ENCODE measurements at places on chromosomes 2 and 18.
A peak's percentile ranks its signal among the peaks of the same experiment; 100 is the strongest.

DNA sequence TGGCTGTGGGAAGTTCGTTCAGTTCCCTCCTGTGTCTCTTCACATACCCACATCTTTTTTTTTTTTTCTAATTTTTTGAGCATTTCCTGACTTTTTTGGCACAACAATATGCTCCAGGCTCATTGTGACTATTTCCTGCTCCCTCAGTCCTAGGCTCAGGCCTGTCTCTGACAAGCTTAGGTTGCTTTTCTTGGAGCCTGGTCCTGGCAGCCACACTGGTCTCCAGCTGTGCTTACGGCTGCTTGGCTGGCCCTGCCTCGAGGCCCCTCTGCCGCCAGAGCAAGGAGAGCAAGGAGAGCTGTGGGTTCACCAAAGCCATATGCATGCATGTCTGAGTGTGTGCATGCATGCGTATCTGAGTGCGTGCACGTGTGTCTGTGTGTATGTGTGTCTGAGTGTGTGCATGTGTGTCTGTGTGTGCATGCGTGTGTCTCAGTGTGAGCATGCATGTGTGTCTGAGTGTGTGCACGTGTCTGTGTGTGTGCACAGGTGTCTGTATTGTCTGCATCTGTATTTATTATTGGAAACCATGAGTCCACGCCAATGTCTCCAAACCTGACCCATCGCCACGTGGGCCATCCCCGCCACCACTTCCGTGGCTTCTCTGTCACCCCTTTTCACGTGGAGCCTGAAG is 766.1 kb upstream of the SALL3 start:
- no peak for DNase-seq

DNA sequence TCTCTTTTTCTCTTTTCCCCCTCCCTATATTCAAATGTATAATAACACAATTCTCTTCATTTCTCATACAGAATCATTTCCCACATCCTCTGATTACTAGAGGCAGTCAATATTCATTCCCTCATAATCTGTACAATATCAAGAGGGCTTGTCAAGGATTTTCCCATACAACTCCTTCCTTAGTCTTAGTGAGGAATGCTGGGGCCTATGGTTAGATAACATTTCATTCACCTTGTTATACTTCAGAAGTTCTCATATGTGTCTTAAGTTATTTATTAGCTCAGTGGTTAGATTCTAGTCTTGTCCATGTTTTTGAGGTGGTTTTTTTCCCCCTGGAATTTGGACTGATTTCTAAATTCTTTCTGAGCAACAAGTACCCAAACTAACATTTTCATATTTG is 289.5 kb downstream of the PDE11A start:
- DNase-seq, result no peak

- no peak for DNase-seq
Observed at GRCh38 chr18:28175150-28175929, 1.6 kb downstream of the CDH2 start.

GRCh38 chr2:206535260-206535986 is 92.1 kb downstream of the ADAM23 start:
- DNase-seq, result no peak

DNA sequence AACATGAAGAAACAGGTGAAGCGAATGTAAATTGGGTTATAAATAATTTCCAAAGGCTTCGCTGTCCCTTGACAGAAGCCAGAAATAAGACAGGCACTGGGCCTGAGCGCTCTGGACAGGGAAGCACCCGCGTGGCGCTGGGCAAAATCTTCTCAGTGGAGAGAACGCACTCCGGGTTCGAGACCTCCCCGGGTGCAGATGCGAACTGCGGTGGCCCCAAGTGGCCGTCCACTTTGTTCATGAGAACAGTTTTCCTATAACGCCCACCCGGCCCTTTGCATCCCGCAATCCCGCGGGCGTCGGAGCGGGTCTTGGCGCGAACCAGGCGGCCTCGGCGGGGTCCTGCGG is 651 bp upstream of the DPYSL5 start:
- DNase-seq, result peak; percentile 55

DNA sequence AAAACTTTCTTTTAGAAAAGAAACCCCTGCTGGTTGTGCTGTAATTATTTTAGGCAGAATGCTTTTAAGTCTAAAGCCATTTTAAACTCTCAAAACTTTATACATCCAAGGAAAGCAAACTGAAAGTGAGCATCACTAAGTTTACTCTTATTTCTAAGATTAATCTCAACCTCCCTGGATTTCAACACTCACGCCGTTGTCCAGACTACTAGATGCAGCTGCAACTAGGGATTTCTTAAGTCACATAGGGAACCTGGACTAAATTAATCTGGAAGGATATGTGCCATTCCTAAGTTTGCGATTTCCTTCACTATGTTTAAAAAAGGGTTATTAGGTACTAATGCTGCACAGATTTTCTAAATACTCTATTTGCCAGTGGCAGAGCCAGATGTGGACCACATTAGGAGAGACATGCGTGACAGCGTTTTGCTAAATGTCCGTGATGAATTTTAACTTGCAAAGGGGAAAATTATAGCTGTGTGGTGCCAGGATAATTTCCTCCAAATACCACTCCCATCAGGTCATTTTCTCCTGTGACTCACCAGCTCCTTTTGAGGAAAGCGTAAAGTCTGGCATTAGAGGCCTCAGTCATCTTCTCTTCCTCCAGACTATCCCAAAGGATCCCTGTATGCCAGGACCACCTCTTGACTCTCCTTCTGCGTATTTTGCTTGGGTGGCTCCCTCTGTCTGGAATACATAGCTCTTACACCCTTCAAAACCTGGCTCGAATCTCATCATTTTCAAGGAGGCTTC is 143.7 kb downstream of the ATL2 start:
- DNase-seq, result no peak

DNA sequence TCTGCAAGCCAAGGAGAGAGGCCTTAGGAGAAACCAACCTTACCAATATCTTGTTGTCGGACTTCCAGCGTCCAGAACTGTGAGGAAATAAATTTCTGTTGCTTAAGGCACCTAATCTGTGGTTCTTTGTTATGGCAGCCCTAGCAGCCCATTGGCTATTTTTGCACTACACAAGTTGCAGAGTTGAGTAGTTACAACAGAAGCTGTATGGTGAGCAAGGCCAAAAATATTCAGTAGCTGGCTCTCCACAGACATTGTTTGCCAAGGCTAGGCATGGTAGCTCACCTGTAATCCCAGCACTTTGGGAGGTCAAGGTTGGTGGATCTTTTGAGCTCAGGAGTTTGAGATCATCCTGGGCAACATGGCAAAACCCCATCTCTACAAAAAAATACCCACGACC is 27.1 kb upstream of the SCYGR1 start:
- DNase-seq, result no peak

GRCh38 chr2:217909156-217909820 is 93.5 kb downstream of the TNS1 start:
- DNase-seq, result no peak

DNA sequence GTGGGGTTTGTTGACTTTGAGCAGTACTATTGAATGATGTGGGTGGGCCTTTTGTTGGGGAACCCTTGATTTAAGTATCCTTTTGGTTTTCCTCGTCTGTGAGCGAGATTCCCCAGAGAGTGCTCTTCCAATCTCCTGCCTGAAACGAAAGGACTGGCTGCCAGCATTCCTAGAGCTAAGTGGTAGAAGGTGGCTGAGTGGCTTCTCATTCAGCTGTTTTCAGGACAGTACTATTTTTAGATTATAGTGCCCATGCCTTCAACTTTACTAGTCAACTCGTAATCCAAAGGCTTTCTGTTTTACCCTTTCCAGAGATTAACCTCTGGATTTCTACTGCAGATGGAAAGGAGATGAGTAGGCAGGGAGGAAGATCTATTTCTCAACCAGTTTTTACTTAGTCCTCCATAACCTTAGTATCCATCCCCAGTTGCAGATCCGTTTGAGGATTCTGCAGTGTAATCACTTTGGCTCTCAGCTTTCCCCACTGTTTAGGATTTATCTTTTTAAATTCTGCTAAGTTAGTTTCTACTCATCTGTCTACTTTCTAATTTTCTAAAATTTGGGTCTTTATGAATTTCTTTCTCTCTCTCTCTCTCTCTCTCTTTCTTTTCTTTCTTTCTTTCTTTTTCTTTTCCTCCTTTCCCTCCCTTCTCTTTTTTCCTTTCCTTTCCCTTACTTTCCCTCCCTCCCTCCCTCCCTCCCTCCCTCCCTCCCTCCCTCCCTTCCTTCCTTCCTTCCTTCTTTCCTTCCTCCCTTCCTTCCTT is 9.2 kb downstream of the SLC4A1AP start:
- DNase-seq, result no peak

DNA sequence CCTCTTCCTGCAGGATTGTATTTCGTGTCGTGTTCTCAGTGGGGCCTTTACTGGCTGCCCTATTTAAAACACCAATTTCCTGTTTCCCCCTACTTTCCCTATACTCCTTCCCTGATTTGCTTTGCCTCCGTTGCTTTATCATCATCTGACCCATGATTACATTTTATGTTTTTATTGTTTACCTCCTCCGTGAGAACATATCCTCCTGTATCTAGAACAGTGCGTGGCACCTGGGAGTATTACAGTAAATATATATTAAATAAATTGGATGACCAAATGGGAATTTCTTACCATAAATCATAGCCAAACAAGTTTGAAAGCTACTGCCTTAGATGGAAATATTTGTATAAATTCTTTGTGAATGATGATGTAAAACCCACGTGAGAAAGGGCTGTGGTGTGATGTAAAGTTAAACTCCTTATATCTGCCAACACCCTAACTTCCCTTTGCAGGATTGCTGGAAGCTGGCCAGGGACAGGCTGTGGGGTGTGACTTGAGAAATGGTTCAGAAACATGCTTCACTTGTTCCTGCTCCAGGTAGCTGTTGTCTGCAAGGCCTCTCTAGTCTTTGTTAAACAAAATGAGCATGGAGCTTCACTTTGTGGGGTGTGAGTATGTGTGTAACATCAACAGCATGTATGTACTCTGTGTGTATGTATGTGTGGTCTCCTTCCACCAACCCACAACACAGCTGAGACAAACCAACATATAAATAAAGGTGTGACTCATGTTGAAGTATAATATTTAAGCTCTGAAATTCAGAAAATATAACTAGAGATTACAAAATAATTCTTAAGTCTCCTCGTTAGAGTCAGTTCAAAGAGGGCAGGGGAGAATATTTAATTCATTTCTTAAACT is 40.3 kb downstream of the LHCGR start:
- no peak for DNase-seq

- DNase-seq, result no peak
Observed at GRCh38 chr2:3478846-3479385, 40.4 kb downstream of the ADI1 start.

DNA sequence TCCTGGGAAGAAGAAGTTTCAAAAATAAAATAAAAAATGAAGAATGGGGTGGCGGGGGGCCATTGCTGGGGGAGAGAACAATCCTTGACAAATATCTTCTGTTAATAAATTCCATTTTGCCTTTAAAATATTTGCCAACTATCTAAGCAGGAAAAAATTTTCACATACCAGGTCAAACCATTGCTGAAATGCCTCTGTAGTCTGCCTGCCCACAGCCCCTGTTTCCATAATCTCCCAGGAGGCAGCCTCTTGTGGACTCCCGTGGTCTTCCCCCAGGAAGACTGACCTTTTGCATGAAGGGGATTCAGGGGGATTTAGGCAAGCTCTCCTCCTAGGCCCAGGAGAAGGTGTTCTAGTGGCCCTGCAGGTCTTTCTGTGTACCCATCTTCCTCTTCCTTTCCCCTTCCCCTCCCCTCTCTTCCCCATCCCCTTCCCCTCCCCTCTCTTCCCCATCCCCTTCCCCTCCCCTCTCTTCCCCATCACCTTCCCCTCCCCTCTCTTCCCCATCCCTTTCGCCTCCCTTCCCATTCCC is 61.0 kb downstream of the RPL37A start:
- no peak for DNase-seq

- DNase-seq, result no peak
Observed at GRCh38 chr18:13265008-13265910, 46.7 kb downstream of the LDLRAD4 start.

GRCh38 chr2:28437918-28438317 is 45.3 kb downstream of the FOSL2 start:
- DNase-seq, result no peak

- no peak for DNase-seq
Observed at GRCh38 chr2:213229814-213230213, 54.5 kb upstream of the SPAG16 start.

DNA sequence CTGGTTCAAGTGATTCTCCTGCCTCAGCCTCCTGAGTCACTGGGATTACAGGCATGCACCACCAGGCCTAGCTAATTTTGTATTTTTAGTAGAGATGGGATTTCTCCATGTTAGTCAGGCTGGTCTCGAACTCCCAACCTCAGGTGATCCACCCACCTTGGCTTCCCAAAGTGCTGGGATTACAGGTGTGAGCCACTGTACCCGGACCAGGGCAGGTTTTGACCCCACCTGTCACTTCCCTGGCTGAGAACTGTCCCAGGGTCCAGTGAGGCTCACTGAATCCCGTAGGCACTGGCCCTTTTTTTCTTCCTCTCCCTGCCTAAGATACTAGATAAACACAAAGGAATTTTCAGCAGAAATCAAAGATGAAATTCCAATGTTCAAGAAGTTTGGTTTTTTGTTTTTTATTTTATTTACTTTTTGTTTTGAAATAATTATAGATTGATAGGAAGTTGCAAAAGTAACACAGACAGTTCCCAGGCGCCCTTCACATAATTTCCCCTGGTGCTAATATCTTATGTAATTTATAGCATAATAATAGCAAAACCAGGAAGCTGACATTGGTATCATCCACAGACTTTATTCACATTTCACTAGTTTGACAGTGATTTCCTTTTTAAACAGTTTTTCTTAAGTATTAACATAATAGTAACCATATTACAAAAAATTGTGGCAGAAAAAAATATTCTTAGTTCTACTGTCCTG is 52.4 kb upstream of the B3GNT7 start:
- DNase-seq, result no peak

- no peak for DNase-seq
Observed at GRCh38 chr2:172489681-172490080, 62.3 kb downstream of the ITGA6 start.

DNA sequence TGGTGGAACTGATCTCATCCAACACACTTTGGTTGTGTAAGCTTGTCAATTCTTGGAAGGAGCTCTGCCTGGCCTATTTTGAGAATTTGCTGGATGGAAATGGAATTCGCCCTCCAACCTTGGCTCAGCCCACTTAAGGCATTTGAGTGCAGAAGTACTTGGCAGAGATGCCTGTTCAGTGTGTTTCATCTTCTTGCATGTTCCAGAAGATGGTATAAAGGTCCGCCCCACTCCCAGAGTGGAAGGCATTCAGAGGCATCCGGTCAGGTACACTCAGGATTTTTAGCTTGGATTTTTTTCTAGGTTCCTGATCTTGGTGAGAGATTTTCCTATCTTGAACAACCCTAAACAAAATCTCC is 61.3 kb upstream of the TXNDC2 start:
- no peak for DNase-seq

- no peak for DNase-seq
Observed at GRCh38 chr18:57561261-57561660, 25.2 kb downstream of the FECH start.

DNA sequence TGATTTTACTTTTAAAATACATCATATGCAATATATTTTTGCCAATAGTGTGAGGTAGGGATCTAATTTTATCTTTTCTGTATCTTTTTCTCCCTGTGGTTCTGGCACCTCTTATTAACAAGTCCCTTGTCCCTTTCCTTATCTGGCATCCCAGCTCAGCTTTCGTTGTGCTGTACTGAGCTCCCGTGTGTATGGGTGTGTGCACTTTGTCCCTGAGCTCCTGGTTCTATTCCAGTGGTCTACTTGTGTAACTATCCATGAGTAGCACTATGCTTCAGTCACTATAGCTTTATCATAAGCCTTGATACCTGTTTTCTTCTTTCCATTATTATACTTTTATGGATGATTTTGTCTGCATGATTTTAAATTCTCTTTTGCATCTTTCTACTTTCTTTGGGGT is 401.4 kb upstream of the POU3F3 start:
- no peak for DNase-seq

All from NCI-H1694 treated with DMSO at 0.1 percent for 48 hours (cell line).